T-helper 22 cell (primary cell): ENCODE measurements at places on chromosomes 6 and 20.

- no peak for DNase-seq
Observed at GRCh38 chr20:7850775-7851490, 89.3 kb downstream of the HAO1 start.

- DNase-seq: no peak
Observed at GRCh38 chr6:24031496-24031895, 94.5 kb upstream of the NRSN1 start.

DNA sequence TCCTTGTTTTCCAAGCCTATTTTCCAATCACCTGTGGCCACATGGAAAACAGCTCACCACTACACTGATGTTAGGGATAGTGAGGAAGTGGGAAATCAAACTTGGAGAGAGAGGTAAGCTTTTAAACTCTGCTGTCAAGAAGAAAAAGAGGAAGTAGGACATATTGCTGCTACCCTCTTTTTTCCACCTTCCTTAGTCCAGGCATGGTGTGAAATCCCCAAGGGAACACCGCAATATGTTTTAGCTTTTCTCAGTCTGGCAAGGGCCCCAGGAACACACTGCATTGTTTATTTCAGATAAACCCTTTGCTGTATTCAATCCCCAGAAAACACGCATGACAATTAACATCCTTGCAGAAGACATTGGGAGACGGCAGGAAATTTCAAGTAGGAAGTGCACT is 61.3 kb downstream of the HS3ST5 start:
- no peak for DNase-seq

- no peak for DNase-seq
Observed at GRCh38 chr20:62537649-62538292, 62.0 kb upstream of the GATA5 start.

- DNase-seq: no peak
Observed at GRCh38 chr6:146341493-146342230, 202.0 kb upstream of the RAB32 start.

- no peak for DNase-seq
Observed at GRCh38 chr6:156791320-156791850, 14.2 kb downstream of the ARID1B start.

DNA sequence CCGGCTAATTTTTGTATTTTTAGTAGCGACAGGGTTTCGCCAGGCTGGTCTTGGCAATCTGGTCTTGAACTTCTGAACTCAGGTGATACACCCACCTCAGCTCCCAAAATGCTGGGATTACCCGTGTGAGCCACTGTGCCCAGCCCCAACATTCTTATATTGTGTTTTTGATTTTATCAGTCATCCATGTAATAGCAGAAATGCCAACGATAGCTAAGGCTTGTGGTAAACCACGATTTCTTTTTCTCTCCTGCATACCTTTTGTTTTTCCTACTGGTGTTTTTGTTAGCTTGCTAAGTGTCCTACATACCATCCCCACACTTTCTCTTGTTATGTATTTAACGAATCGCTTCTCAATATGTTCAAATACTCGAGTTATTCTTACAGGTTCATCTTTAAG is 12.1 kb downstream of the PHACTR2 start:
- no peak for DNase-seq

DNA sequence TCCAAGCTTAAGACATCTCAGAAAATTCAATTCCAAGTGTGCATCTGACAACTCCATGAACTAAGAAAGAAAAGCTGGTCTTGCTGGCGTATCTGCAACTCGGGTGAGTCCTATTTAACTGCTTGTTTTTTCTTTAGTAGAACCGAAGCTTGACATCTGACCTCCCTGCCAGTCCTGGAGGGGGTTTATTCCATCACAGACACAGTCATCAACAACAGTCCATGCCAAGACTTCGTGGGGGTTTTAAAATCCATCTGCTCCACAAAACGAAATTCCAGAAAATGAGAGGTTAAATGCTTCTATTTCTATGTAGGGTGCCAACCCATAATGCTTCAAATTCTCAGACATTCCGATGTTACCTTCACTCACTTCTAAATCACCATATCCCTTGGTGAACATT is 133.9 kb downstream of the IPCEF1 start:
- DNase-seq: no peak

DNA sequence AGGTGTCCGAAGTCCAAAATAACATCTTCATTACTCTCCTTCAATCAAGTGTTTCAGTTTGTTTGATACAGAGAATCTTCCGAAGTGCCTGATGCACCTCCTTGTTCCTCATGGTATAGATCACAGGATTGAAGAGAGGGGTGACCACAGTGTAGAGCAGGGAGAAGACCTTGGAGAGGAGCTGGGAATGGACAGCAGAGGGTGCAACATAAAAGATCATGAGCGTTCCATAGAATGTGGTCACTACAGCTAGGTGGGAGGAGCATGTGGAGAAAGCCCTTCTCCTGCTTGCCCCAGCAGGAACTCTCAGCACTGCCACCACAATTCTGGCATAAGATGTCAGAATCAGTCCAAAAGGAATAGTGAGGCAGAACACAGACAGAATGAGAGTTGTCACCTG is 11.9 kb downstream of the OR12D1 start:
- no peak for DNase-seq

GRCh38 chr6:50272611-50273010 is 222.9 kb upstream of the DEFB112 start:
- DNase-seq: no peak

DNA sequence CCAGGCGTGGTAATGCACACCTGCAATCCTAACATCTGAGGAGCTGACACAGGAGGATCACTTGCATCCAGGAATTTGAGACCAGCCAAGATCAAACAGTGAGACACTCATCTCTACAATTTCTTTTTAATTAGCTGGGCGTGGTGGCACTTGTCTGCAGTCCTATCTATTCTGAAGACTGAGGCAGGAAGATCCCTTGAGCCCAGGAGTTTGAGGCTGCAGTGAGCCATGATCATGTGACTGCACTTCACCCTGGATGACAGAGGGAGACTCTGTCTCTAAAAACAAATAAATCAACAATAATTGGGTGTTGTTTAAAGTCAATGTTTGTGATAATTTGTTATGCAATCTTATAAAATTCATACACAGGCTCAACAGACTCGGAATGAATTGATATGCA is 18.0 kb upstream of the HLA-A start:
- DNase-seq: no peak

- no peak for DNase-seq
Observed at GRCh38 chr20:61668065-61668650, 397.5 kb downstream of the TAF4 start.
